MM.1S (cell line): ENCODE measurements at places on chromosomes 2 and 18.

- no peak for DNase-seq
Observed at GRCh38 chr2:148702475-148702874, 57.9 kb downstream of the EPC2 start.

GRCh38 chr2:169172151-169172735 lies 102.9 kb downstream of the DHRS9 start:
- DNase-seq, result no peak

GRCh38 chr18:11310476-11311086 lies 161.2 kb upstream of the PIEZO2 start:
- DNase-seq, result peak; percentile 74

GRCh38 chr18:70456376-70456775 lies 167.5 kb downstream of the SOCS6 start:
- DNase-seq, result no peak

DNA sequence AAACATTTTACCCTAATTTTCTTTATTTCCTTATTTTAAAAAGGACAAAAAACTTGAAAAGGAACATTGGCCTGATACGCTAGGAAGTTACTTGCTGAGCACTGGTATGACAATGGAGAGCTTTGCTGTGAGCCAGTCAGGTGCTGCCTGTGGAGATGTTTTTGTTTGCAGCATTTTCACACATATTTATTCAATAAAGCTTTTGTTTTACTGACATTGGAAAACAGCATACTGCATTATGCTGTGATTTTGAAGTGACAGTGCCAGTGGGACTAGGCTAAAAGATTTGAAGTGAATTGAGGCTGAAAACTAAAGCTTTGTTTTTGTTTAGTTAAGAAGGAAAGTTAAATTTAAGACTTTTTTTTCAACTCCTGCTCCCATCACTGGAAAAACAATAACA lies 470.7 kb upstream of the ZEB2 start:
- no peak for DNase-seq
